ENCODE measurements at places on chromosomes 7 and 10.
A peak's percentile ranks its signal among the peaks of the same experiment; 100 is the strongest.

DNA sequence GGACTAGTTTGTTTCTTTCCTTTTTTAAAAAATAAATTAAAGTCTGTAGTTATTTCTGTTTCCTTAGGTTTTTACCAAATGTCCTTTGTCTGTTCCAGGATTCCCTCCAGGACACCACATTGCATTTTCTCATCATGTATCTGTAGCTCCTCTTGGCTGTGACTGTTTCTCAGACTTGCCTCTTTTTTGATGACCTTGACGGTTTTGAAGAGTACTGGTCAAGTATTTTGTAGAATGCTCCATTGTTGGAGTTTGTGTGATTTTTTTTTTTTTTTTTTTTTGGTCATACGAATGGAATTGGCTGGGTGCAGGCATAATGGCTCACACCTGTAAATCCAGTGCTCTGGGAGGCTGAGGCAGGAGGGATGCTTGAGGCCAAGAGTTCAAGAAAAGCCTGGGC is 127.1 kb upstream of the BMPER start:
- DNase-seq = no peak

GRCh38 chr10:118672153-118672552 is 76.7 kb upstream of the PRLHR start:
- DNase-seq = no peak

- no peak for DNase-seq
Observed at GRCh38 chr10:57963546-57963945, 304.1 kb downstream of the IPMK start.

GRCh38 chr7:2261611-2262010 is 19.6 kb downstream of the NUDT1 start:
- DNase-seq = peak; percentile 20

- no peak for DNase-seq
Observed at GRCh38 chr7:104480529-104480928, 152.1 kb downstream of the LHFPL3 start.

DNA sequence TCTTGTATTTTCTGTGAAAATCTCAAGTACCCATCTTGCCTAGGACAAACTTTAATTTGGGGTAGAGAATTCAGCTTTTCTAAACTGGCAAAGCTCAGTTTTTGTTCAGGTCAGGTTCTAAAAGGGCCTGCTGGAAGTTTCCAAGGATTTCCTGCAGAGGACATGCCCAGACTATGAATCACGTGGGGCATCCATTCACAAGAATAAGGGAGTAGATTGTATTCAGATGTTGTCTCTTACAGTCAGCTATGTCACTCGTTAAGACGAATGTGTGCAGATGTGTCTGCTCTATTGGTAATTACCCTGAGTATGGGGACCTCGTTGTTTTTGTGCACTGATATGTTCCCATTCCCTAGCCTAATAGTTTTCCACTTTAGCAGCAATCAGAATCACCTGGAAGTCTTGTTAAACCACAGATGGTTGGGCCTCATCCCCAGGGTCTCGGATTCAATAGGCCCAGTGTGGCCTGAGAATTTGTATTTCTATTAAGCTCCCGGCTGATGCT is 81.0 kb upstream of the ITPRID1 start:
- DNase-seq = no peak

DNA sequence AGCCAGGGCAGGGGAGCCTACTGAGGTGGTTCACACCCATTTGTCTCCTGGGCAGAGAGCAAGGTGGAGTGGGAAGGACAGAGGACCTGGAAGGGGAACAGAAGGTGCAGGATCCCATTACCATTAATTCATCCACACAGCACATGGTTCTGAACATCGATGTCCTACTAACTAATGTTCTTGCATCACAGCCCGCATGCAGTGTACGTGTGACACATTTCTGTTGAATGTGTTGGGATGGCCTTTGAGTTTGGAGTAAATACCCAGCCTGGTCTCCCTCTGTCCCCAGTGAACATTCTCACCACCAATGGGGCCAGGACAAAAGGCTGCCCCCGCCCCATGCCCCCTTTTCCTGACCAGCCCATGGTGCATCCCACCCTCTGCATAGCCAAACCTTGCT is 46.3 kb downstream of the FAM241B start:
- no peak for DNase-seq

DNA sequence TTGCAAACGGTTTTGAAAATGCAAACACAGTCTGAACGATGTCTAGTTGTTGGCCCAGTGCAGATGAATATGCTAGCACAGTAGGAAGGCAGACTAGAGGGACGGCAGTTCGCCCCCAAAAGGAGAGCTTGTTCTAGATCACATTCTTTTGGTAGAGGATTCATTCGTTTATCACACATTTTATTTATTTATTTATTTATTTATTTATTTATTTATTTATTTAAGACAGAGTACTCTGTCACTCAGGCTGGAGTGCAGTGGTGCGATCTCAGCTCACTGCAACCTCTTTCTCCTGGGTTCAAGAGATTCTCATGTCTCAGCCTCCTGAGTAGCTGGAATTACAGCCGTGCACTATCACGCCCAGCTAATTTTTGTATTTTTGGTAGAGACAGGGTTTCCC is 59.4 kb upstream of the ZPBP start:
- DNase-seq = no peak

All from CD4-positive, alpha-beta T cell treated with Interleukin-17A for 1 hour (primary cell).